ENCODE measurements at places on chromosomes 4 and X. TPM values are rescaled to one million over a fixed set of nuclear protein-coding genes. Genes with fewer than 3 reads are reported as not detected.

Gene LGI2
- not detected for total RNA-seq

Gene GPR34
- not detected for total RNA-seq

Gene MAGED4
- total RNA-seq, result 0.48 TPM

Gene EREG
- 15.6 TPM for total RNA-seq

Gene GIMD1
- total RNA-seq, result not detected

Gene PRR27
- not detected for total RNA-seq

Gene XPNPEP2
- total RNA-seq, result not detected

Gene EDA
- total RNA-seq, result 0.85 TPM

Gene SLC2A9
- total RNA-seq, result 102 TPM

All from tracheal epithelial cell (primary cell).